ENCODE measurements at places on chromosomes 7 and 10.

- DNase-seq: no peak
Observed at GRCh38 chr10:55398497-55398882, 597.5 kb upstream of the PCDH15 start.

GRCh38 chr7:66748791-66749190 lies 8.3 kb downstream of the RABGEF1 start:
- no peak for DNase-seq

DNA sequence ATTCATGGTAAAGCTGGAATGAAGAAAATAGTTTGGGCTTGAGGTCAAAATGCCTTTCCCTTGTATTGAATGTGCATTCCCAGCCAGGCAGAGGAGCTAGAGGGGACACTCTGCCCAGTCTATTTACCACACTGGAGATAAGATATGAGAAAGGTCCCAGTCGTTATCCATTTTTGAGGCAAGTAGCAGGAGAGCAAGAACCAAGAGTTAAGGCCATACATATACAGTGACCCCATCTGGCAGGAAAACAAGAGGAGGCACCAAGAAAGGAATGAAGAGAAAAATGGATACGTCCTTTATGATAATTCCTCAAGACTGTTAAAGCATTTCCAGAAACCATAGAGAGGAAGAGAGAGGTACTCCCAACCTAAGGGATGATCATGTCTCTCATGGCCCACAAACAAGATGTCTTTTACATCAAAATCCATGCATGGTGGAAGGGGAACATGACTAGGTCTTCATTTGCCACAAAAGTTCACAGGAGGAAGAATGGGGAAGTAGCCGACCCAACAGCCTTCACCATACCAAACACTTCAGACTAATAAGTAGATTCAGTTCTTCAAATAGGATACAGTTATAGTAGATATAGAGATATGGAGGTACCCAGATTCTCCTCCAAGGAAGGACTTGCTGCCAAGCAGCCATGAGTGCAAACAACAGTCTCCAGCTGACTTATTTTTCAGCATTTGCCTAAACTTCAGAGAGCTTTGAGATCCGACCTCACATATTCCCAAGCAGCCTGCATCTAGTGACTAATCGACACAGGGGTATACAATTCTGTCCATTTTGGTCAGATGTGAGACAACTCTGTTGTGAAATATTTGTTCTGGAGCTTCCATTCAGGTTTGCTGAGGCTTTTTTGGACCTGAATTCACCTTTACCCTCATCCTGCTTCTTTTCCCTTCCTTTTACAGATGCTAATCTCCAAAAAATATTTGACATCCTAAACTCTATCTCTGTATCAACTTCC lies 61.1 kb upstream of the CCDC71L start:
- no peak for DNase-seq

DNA sequence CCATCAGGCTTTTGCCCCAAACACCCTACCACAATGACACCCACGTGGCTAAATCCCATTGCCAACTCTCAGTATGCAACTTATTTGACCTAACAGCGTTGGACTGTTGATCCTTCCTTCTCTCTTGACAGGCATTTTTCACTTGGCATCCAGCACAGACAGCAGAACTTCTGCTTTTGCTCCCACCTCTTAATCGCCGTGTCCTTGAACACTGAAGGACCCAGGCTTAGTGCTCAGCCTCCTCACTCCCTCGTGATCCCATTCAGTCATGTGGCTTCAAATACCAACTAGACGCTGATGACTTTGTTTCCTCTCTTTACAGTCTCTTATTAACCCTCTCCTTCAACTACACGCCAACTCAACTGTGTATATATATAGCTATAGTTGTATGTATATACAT lies 25.0 kb downstream of the ZFAND2A start:
- no peak for DNase-seq

DNA sequence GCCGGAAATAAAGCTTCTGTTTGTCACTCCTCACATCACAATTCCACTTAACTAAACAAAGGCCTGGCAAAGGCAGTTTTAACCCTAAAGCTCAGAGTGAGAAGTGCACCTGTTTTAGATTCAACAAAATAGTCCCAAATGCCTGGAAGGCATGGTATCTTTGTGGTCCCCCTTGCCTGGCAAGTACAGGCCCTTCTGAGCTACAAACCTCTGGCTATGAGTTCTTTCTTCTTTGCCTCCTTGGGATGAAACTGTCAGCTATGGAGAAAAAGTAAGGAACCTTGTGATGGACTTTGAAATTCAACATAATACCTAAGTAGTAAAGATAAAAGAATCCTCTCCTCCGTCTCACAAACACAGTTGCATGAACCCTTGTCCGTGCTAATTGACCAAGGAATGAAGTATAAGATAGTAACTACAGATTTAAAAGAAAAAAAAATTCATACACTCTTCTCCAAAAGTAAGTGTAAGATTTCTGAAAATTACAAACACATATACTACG lies 244.5 kb upstream of the ETV1 start:
- no peak for DNase-seq

GRCh38 chr7:25830215-25830614 lies 321.8 kb upstream of the NFE2L3 start:
- DNase-seq: no peak

DNA sequence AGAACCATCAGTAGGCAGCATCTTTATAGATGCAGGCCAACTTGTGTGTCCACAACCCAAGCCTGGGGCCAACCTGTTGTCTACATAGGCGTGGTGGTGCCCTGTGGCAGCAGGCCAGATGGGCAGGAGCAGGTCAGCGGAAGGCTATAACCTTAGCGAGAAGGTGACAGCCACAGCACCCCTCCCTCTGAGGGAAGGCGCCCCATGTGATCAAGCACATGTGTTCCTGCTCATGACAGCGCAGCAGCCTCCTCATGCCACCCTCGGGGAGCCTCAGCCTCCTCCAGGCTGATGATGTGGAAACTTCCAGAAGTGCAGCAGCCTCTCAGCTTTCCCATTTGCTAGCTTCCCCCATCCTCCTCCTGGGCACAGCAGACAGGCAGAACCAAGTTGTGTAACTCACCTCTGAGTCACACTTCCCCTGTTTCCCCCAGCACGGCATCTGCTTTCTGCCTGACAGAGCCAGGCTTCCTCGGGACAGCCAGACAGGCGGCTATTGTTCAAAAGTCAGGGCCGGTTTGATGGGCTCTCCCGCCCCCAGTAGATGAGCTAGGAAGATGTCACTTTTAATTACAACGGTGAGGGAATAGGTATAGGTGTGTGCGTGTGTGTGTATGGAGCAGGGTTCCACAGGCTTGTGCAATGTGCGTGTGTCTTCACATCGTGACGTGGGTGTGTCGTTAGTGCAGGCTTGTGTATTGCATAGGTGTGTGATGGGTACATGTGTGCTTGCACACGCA lies 312.0 kb upstream of the ZMIZ1 start:
- peak; percentile 64 for DNase-seq
